ENCODE measurements at places on chromosomes 3 and 15. TPM values are rescaled to one million over a fixed set of nuclear protein-coding genes. Genes with fewer than 3 reads are reported as not detected.

The COL8A1 gene
- 16.0 TPM for total RNA-seq

DNA sequence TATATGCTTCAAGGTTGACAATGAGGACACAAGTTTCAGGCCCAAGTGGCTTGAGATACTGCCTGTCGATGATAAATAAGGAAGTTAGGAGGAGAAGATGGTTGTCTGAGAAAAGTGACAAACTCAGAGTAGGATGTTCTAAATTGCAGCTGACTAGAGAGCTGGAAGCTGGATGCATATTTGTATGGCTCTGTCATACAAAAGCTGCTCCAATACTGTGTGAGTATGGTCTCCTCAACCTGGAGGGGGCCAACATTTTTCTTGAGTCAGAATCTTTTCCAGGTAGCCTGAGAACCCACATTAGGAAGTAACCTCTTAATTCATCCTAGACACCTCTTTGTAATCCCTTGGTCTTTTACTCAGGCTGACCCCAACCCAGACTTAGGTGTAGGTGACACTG lies 28.4 kb upstream of the TPRG1 start:
- no peak for DNase-seq

DNA sequence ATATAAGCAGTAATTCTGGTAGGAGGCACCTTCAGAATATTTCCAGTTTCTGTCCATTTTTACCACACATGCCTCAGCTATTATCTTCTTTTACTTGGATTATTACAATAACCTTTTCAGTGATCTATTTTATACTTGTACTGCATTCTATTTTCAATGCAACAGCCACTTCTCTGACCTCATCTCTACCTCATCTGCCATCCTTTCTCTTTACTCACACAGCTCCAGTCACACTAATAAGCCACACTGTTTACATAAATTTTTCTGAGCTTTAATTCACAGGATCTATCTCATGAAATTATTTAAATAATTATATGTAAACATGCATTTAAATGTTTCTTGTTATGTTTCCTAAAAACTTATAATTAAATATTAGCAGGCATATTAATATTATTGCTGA lies 47.3 kb upstream of the BCHE start:
- no peak for DNase-seq

DNA sequence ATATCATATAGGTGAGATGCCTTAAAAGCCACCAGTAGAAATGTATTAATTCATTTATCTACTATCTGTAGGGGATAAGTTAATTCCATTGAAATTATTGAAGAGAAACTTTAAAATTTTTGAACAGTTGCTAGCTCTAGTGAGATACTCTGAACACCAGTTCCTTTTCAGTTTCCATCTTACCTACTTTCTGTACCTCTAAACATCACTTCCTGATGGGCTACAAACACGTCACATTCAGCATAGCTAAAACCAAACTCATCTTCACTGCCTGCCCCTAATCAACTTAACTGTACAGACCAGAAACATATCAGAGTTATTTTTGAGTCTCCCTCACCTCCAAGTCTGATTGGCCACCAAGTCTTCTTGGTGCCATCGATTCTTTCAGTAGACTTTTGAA lies 88.9 kb downstream of the FEZF2 start:
- DNase-seq, result no peak
